ENCODE measurements at places on chromosomes 11 and 22. TPM values are rescaled to one million over a fixed set of nuclear protein-coding genes. Genes with fewer than 3 reads are reported as not detected.

Gene VPREB3
- 0.85 TPM for total RNA-seq

Gene TRIM66
- total RNA-seq = 1.7 TPM

Gene MIF
- total RNA-seq = 493 TPM

Gene TUB
- 5.2 TPM for total RNA-seq

Gene GGTLC3
- total RNA-seq = not detected

Gene FAM227A
- 0.71 TPM for total RNA-seq

Gene UPB1
- total RNA-seq = not detected

Gene NUMA1
- 73.1 TPM for total RNA-seq

All from A549 treated with RU486 at 1 μM for 4 hours (cell line).